ENCODE measurements at places on chromosomes 12 and 14.

- DNase-seq: no peak
These were observed 57.5 kb upstream of the PIWIL1 start for GRCh38 chr12:130280231-130280630.

DNA sequence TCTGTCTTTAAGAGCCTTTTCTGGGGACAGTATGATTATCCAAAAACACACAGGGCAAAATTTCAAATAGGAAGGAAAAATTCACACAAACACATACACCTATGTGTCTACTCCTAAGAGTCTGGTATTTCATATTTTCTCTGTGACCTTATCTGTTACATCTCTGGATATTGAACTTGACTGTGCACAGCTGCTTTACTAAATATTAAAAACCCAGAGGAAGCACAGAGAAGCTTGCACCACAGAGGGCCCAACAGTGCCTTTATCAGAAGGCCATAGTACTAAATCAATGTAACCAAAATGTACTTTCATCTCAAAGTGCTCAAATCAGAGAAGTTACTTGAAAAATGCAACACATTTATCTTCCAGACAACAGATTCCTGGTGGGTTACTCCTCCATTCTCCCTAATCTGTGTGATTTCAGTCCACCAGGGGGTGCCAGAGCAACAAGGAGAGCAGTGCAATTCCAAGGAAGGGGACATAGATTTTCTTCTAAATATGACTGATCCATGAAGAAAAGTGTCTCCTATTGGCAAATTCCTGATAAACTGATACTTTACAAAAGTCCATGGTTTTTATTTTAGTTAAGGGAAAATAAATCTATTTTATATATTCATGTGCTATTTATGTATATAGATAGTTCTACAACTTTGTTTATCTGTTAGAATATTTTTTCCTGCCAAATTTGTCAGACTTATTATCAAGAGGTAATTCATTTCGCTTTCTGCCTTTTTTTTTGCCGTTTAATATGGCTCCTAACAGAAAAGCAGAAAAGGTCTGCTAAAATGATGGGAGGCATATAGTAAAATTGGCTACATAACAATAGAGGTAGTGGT, 617.6 kb downstream of the LRFN5 start:
- peak; percentile 93 for DNase-seq

GRCh38 chr12:93447555-93448290, 6.0 kb upstream of the UBE2N start:
- no peak for DNase-seq

GRCh38 chr12:42021469-42021868, 123.2 kb downstream of the GXYLT1 start:
- DNase-seq: no peak

- no peak for DNase-seq
These were observed 196.2 kb downstream of the ITPR2 start for GRCh38 chr12:26636710-26637328.

GRCh38 chr14:89621791-89622638, 205.0 kb upstream of the FOXN3 start:
- no peak for DNase-seq

DNA sequence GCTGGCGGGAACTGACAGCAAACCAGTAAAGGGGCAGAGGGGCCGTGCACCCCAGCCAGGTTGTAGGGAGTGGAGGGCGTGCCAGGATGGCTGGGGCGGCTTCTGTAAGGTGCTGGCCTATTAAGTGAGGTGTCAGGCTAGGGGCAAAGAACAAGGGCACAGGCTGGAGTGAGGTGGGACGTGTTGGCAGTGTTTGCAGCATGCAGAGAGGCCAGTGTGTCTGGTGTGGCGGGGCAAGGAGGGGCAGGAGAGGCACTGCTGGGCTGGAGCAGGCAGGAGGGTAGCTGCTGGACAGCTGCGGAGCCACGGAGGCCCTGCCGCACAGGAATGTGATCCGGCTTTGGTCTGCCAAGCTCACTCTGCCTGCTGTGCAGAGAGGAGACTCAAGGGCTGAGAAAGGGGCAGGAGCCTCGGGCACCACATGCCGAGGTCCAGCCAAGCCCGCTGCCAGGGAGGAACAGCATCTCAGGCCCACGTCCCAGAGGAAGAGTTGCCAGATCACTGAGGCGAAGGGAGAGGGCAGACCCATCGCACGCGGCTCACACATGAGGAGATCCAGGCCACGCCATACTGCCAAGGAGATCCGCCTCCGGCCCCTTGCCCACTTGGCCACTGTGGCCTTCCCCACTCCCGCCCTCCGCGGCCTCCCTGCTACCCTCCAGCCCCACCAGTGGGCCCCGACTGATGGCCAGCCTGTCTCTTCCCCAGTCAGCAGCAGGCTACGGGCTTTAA, 46.8 kb downstream of the AMN start:
- no peak for DNase-seq

DNA sequence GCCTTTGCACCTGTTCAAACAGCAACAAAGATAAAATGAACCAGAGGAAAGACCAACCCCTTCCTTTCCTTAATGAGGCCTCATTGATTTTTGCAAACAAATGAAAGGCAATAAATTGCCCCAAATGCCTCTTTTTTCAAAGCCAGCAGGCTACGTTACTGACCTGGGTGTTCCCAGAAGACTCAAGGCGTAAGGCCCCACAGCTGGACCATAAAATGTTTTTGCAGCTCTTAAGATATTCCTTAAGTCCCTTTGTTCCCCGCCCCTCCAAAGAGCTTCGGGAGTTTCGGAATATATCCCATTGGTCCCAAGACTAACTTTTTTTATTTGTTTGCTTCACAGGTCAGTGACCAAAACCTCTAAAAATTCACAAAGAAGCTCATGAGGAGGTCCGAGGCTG, 462.9 kb upstream of the PRICKLE1 start:
- DNase-seq: no peak
